Activated T-cell treated with anti-CD3 and anti-CD28 coated beads for 48 hours (primary cell): ENCODE measurements at places on chromosomes 11 and 22.

GRCh38 chr11:1161410-1162137 is 3.8 kb downstream of the MUC5AC start:
- DNase-seq: no peak

DNA sequence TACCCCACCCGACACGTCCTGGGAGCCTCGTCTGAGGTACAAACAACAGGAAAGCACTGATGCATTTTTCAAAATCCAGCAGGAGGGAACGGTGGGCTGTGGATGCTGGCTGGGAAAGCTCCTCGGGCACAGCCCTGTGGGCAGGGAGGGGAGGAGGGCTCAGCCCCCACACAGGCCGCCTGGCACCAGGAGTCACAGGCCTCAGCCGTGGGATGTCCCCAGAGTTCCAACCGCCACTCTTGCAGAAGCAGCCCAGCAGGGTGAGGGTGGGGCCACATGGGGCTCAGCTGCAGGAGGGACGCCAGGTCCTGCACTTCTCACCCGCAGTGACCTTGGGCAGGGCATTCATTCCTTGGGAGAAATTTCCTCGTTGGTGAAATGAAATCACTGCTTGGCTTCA is 274.6 kb downstream of the BRD1 start:
- no peak for DNase-seq

DNA sequence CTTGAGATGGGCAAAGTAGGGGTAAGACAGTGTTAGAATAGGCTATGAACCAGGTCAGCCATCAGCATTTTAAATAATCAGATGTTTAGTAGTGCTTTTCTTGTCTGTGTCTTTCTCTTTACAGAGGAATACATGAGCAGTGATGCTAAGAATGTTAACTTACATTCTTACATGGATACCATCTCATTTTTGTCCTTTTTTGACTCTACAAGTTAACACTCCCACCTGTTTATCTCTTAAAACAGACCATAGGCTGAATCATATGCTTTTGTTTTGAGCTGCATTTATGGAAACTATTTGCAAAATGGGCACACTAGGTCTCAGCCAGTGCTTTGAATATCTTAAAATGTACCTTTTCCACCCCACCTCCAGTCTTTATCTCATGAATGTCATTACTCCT is 25.6 kb upstream of the ADSL start:
- no peak for DNase-seq

DNA sequence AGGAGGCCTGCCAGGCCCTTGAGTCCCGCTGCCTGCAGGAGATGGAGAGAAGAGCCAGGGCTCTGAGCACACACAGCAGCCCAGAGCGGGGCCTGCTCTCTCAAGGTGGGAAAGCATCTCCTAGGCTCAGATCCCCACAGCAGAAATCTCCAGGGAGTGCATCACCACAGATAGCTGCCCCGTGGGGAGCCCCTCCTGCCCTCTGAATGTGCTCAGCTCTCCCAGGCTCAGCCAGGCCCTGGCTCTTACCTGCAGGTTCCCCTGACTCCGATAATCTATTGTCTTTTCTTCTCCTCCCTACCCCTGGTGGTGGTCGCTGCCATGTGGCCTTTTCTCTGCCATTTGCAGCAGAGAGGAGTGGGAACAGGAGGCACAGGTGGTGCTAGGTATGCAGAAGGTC is 49.9 kb downstream of the BTG4 start:
- no peak for DNase-seq

- no peak for DNase-seq
Observed at GRCh38 chr11:29231991-29232390, 784.8 kb downstream of the KCNA4 start.

- DNase-seq: no peak
Observed at GRCh38 chr11:40183073-40184064, 1276.1 kb downstream of the LRRC4C start.

- no peak for DNase-seq
Observed at GRCh38 chr11:74822170-74822569, 73.5 kb downstream of the RNF169 start.

DNA sequence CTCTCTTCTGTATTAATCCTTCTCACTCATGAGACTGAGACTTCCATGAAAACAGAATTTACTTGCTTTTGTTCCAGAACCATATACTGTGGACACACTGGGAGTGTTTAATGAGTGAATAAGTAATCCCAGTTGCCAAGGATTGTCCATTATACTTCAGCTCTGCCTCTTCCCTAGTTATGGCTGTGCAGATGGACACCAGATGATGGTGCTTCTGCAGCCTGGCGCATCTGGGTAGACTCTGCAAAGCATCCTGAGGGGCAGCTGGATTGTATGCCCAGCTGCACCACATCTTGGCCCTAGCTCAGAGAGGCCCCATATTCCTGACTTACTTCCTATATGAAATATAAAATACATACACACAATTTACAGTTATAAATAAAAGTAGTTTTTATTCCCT is 43.5 kb downstream of the DBX1 start:
- DNase-seq: no peak
